ENCODE measurements at places on chromosomes 6 and 20.

GRCh38 chr6:102907181-102907580, 1513.7 kb downstream of the GRIK2 start:
- DNase-seq, result no peak

DNA sequence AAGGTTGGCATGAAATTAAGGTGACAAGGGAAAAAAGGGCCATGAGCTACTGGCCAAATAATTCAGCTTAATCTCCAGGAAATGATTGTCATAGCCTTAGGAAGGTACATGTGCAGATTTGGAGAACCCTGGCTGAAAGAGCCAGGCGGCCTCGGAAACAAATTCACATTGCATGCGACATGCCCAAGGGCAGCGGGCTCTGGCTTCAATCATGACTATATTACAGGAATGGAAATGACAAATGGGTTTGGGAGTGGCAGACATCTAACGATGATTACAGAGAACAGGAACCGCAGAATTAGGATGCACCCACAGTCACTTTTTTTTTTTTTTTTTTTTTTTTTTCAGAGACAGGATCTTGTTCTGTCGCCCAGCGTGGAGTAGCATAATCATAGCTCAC, 112.4 kb upstream of the SALL4 start:
- DNase-seq, result no peak

- DNase-seq, result no peak
These were observed 3.5 kb upstream of the MYT1 start for GRCh38 chr20:64160526-64161355.

- DNase-seq, result no peak
These were observed 694 bp downstream of the MRPS18B start for GRCh38 chr6:30618270-30618797.

GRCh38 chr20:8363970-8364733, 232.1 kb downstream of the PLCB1 start:
- no peak for DNase-seq

Measured in renal pelvis (tissue), 12 donors.